ENCODE measurements at places on chromosomes 2 and 18.

- no peak for DNase-seq
Observed at GRCh38 chr2:118190474-118190873, 102.2 kb downstream of the INSIG2 start.

GRCh38 chr2:234792621-234793022 lies 159.2 kb upstream of the SH3BP4 start:
- no peak for DNase-seq

DNA sequence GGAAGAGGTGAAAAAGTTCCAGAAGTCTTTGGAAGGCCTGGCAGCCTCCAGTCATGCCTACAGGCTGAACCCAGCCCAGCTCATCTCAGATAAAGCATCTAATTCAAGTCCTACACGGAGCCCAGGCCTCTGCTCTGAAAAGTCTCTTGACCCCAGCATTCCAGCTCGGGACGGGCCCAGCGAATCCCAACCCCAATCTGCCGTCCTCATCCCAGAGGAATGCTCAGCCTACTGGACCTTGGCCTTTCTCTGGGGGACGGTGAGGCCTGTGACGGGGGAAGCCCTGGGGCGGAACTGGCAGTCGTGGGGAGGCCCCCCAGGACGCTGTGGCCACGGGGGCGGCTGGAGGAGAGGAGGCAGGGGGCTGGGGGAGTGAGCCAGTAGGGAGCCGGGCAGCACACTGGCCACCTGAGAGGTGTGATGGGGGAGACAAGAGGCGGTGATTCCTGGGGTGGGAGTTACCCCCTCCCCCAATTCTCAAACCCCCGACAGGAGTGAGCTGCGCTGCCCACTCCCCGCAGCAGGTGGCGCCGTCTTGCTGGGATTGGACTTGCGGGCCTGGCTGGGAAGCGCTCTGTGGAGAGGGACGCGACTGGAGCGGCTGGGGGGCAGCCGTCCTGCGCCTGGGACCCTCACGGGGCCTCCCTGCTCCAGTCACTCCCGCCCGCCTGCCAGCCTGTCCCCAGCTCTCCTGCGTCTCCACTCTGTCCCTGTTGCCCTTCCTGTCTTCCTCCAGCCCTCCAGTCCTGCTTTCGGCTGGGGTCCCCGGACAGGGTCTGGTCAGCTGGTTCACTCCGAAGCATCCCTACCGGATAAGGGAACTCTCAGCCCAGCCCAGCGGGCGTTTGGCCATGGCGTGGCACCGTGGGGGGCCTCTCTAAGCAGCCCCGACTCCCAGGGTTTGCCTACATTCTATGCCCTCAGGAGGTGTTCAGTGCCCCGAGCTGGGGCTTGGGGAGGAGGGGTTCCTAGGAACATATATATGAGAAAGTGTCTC lies 182.6 kb upstream of the HAAO start:
- DNase-seq: no peak

DNA sequence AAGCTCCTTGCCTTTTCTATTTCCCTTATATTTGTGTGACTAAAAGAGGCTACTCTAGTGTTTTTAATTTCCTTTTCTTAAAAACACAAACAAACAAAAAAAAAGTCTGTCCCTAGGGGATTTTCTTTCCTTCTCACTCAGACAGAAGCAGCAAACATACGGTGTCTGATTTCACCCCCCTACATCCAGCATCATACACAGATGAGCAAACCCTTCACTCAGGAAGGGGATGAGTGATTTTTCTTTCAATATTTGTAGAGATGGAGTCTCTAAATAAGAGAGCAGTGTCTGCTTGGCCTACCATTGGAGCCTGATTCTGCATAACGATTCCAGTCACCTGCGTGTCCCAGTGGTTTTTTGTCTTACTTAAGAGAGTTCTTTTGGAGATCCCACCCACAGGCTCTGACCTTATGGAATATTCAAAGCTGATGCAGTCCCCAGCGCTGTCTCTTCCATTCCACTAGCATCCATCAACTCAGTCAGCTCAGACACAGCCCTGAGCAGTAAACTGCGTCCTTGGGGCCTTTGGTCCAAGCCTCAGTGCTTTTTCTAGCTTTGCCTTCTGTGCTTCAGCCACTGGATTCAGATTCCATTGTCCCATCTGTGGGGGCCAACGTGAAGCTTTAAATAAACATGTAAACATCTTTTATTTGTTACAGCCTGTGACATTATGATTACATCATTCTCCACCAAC lies 52.6 kb upstream of the TPO start:
- no peak for DNase-seq

DNA sequence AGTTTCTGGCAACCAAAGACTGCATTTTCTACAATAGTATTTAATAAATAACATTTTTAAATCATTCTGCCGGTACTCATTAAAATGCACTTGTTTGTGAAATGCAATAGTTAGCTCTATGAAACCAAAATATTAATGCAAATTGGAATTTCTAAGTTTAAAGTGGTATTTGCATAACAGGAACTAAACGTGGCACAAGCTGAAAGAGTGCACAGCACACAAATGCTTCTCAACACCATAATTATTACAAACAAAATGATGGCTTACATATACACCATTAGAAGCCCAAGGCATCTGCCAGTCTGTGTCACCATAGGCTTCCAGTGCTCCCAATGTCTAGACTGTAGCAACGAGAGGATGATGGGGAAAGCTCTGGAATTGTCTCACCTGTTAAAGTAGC lies 280.5 kb downstream of the TCF4 start:
- no peak for DNase-seq

DNA sequence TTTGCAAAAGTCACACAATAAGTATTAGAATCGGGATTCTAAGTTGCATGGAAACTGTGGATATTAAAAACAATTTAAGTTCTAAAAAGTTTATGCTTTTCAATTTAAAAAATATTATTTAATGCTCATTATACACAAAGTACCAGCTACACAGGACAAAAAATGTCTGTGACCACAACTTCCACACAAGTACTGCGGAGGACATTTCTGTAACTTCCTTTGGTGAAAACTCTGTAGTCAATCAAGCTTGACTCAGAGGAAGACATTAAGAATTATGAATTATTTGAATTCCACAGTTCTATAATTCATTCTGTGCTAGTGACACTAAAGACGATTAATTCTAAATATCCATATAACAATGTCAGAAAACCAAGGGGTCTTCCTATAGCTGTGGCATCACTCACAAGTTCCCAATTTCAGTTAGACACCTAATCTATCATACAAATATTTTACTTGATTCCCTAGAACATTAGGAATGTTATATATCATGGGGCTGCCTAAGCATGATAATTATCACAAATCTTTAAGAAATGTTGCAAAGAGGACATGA lies 120.5 kb downstream of the AFF3 start:
- no peak for DNase-seq

DNA sequence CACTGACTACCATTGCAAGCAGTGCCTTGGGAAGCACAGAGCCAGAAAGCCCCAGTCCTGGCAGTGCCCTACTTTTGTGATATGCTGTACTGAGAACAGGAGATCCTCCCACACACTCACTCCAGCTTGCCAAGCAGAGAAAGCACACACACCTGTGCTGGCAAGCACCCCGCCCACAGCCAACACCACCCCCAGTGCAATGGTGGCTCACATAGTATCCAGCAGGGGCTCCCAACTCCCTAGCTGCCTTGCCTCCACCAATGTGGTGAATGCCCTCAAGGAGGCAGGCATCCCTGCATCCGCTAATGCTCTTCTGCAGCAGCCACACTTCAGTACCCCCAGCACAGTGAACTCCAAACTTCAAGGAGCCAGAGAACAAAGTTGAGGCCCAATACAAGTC lies 1655.8 kb downstream of the SUCLG1 start:
- DNase-seq: no peak

DNA sequence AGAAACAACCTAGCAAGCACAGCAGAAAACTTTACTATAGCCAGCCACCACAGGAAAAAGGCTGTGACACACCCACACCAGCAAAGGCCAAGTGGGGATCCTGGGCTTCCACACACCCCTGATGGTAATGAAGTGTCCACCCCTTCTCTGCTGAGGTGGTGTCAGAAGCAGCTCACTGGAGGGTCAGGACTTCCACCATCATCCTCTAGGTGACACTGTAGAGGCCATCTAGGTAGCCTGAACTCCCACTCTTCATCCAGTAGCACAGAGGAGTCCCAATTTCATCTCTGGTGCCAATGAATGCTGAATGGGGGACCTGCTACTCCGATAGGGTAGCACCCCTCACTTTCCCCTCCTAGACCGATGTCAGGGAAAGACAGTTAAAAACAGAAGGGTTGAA lies 1544.4 kb downstream of the LRP1B start:
- DNase-seq: no peak

GRCh38 chr2:18067588-18068384 lies 189.3 kb downstream of the KCNS3 start:
- DNase-seq: no peak

- no peak for DNase-seq
Observed at GRCh38 chr2:223418604-223419199, 183.5 kb downstream of the SCG2 start.

DNA sequence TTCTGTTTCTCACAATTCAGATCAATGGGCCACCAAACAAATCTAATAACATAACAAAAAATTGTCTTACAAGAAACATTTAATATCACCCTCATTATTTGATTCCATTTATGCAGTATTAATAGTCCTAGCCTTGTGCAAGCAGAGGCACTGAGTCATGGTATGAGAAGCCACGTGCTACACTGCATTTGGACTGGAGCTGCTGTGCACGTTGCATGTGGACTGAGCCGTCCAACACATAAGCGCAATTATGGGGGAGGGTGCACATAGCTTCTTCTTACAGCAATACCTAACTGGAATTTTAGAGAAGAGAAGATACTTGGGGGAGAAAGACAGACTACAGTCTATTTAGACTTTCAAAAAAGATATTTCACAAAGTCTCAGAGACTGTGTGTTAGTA lies 329.6 kb upstream of the ID2 start:
- DNase-seq: no peak

DNA sequence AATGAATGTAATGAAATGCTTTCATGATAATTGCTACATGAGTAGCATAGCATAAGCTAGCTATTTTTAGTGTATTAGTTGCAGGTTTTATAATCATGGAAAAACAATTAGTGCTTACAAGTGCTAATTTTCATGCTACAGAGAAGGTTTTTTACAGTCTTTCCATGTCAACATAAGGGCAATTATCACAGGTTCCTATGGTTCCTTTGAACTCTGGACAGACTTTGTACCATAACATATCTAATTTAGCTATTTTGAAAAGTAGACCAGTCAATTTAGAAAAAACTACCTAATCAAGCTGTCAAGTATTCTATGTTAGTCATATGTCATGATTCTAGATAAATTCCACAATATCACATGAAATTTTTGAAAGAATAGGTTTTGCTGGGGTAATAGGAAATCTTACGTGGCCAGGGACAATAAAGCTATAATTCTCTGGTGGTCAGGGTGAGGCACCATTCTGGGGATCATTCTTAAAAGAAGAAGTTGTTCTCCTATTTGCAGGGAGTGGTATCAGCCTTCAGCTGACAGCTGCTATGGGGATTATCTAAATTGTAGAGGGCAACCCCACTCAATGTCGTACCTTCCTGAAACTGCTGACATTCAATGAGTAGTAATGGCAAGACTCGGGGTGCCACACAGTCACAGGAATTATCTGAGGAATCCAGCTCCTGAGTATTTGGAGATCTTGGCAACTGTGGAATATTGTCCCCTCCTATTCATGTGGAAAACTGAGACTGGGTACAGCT lies 724.0 kb upstream of the LINC00305 start:
- DNase-seq: no peak
